Hepatic stellate cell (primary cell): ENCODE measurements at places on chromosomes 4 and X.
A peak's percentile ranks its signal among the peaks of the same experiment; 100 is the strongest.

GRCh38 chrX:14779580-14779979, 93.3 kb downstream of the FANCB start:
- DNase-seq = no peak

GRCh38 chrX:127038065-127038464, 218.5 kb downstream of the PRR32 start:
- no peak for DNase-seq

DNA sequence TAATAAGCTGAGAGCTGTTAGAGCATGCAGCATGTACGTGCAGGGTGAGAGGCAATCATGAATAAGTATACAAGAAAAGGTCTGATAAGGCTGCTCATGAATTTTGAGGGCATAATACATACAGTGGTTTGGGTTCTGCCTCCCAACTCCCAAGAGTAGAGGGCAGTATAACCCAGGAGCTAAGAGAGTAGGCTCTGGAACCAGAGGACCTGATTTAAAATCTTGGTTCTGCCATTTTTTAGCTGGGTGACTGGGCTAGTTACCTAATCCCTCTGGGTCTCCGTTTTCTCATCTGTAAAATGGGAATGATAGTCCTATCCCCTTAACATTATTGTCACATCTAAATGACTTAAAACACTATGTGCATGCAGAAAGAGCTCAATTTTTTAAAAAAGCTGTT, 85.3 kb downstream of the LNX1 start:
- DNase-seq = peak; percentile 20

GRCh38 chrX:24443918-24444317, 21.2 kb upstream of the PDK3 start:
- DNase-seq = no peak
